Endothelial cell (in vitro differentiated cells): ENCODE measurements at places on chromosomes 1 and 21.
A peak's percentile ranks its signal among the peaks of the same experiment; 100 is the strongest.

GRCh38 chr1:116243333-116244054, 129.6 kb upstream of the ATP1A1 start:
- DNase-seq: no peak

- no peak for DNase-seq
These were observed 189.1 kb downstream of the FMN2 start for GRCh38 chr1:240280560-240281322.

GRCh38 chr1:4690951-4691675, 36.7 kb downstream of the AJAP1 start:
- no peak for DNase-seq

DNA sequence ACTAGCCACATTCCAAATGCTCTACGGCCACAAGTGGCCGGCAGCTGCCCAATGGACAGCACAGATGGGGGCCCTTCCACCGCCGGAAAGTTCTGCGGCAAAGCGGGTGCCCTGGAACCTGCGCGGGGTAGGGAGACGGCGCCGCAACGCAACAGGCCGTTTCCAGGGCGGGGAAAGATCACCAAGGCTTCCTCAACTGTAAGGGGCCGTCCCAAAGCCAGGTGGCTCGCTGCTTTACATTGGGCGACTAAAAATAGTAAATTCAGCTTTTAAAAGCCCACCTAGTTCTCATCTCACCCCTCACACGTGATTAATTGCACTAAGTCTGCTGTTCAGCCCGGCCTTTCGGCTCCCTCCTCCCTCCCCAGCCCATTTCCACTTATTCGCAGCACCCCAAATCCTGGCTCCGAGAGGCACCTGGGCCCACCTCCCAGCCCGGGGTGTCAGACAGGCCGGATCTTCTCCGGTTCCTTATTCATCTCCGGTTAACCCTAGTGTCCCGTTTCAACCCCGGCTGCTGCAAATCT, 643 bp downstream of the CFAP298 start:
- peak; percentile 56 for DNase-seq

DNA sequence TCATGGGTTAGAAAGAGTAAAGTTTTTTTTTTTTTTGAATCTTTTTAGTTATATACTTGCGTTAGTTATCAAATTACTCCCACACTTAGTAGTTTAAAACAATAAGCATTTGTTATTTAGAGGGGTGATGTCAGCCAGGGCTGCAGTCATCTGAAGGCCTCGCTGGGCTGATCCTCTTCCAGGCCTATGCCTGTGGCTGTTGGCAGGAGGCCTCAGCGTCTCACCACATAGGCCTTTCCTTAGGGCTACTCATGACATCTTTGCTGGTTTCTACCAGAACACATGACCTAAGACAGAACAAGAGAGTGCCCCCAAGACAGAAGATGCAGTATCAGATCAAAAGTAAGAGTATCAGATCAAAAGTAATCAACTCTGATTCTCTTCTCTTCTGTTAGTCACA, 167.4 kb downstream of the HHAT start:
- DNase-seq: no peak

DNA sequence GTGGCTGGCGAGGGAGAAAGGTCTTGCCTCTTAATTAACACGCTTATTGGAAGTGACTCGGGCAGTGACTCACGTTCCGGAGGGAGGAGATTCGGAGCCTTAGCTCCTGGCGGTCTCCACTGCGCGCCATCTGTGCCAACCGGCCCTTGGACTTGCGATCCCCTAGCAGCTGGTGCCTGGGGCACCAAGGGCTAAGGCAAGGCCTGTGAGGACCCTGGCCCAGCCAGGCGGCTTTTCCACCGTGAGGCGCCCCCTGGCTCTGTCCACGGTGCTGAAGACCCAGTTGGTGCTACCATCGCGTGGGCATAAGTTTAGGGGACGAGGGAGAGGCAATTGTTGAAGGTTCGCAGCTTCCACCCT, 1.3 kb upstream of the SYT6 start:
- DNase-seq: peak; percentile 70
